Melanocyte of skin (primary cell): ENCODE measurements at places on chromosomes 6 and 20. TPM values are rescaled to one million over a fixed set of nuclear protein-coding genes. Genes with fewer than 3 reads are reported as not detected.

Gene ARID1B
- total RNA-seq = 52.7 and 84.7 TPM in 2 replicates

Gene MEP1A
- not detected in 2 replicates for total RNA-seq

Gene ZBTB46
- total RNA-seq = under 0.01 and 1.1 TPM in 2 replicates

Gene SCP2D1
- total RNA-seq = not detected in 2 replicates

Gene HLA-DRB1
- total RNA-seq = 14.0 and 17.0 TPM in 2 replicates

Gene JPH2
- under 0.01 and 2.5 TPM in 2 replicates for total RNA-seq

Gene PTK7
- 21.7 and 36.6 TPM in 2 replicates for total RNA-seq
